ENCODE measurements at places on chromosomes 6 and 20. TPM values are rescaled to one million over a fixed set of nuclear protein-coding genes. Genes with fewer than 3 reads are reported as not detected.

DNA sequence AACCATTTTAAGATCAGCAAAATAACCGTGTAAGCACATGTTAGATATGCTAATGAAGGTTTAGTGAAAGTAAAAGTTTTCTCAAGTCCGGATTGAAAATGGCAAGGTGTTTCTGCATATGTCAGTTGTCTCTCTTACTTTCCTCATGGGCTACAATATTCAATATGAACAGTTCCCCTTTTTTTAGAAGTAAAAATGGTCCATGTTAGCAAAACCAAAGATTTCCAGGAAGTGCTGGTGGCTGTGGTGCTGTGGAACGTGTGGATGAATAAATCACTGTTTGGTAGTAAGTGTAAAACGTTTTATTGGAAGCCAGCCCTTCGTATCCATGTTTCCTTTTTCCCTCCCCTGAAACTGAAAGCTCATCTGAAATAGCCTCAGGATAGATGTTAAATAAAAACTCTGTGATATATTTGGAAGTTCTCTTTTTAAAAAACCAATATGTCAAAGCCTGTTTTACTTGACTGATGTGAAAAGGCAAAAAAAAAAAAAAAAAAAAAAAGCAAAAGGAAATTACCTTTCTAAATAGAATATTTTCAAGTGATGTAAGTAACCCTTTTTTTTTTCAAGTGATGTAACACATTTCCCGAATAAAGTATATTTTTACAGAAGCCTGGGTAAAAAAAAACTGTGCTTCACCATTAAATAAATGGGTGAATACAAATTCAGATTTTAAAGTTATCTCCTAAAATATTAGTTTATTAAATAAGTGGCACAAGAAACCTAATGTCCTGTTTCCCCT lies 41.9 kb downstream of the PLEKHG1 start:
- DNase-seq, result no peak

DNA sequence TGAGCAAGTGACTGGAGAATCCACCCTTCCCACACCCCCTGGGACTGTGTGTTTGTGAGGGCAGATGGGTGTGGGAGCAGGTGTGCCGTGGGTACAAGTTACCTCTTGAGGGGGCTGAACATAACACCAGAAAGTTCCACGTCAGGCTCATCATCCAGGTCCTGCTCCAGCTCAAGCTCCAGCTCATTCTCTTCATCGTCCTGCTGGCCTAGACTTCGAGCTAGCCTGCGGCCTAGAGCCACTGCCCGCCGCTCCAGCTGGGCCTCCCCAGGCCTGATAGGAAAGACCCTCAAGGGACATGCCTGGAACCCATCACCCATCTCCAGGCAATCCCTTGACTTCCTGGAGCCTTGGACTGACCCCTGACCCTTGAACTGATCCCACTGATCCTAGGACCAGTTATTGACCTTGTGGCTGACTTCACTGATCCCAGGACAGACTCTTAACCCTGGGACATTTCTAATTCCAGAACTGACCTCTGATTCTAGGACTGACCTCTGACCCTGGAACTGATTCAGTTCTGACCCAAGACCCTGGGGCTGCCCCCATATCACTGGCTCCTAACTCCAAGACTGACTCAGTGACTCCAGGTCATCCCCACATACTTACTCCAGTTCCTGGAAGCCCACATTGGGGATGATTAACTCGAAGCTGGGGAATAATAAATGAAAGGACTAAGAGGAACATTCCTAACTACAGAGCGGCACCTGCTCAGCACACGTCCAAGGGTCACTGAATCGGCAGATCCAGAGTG lies 11.8 kb upstream of the SPAG4 start:
- DNase-seq, result peak; percentile 44

The MUCL3 gene
- total RNA-seq, result not detected

- DNase-seq, result no peak
These were observed 18.1 kb downstream of the PDRG1 start for GRCh38 chr20:31933698-31934097.

DNA sequence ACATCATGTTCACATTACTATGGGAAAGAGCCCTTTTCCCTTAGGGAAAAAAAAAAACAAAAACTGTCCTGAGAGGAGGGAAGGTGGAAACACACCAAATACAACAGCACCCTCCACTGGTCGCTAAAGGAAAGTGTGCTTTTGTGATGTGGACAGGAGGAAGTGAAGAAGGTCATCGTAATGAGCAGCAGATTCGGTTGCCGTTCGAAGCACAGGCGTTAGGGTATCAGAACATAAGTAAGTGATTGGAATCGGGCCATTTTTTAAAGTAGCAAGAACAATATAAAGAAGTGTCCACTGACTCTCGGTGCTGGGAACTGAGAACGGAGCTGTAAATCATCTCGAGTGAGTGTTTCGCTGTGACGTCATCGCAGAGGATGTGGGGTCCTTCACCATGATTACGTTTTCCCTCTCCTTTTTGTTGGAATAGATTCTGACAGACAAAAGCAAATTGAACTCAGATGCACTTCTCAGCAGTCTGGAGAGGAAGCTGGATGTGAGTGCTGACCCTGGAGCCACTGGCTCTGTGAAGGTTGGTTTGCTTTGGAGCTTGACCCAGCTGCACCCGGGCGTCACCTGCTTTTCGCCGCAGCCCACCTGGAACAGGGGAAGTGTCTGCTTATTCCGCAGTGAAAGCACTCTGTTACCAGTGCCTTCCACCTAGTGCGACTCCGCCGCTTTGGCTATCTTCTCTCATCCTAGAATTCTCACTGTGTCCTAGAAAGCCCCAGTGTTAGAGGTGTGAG lies 203.6 kb upstream of the GMDS start:
- no peak for DNase-seq

GRCh38 chr6:23280437-23280836 lies 711.1 kb downstream of the HDGFL1 start:
- no peak for DNase-seq

GRCh38 chr6:89910902-89911240 lies 16.6 kb downstream of the GJA10 start:
- no peak for DNase-seq

GRCh38 chr6:143731789-143732188 lies 54.0 kb downstream of the PHACTR2 start:
- no peak for DNase-seq

Measured in sigmoid colon (tissue), 7 donors.